Activated T-cell treated with anti-CD3 and anti-CD28 coated beads, Interleukin-2, amount 50 U/mL, for 48 hours (primary cell): ENCODE measurements at places on chromosomes 5 and 9.
A peak's percentile ranks its signal among the peaks of the same experiment; 100 is the strongest.

DNA sequence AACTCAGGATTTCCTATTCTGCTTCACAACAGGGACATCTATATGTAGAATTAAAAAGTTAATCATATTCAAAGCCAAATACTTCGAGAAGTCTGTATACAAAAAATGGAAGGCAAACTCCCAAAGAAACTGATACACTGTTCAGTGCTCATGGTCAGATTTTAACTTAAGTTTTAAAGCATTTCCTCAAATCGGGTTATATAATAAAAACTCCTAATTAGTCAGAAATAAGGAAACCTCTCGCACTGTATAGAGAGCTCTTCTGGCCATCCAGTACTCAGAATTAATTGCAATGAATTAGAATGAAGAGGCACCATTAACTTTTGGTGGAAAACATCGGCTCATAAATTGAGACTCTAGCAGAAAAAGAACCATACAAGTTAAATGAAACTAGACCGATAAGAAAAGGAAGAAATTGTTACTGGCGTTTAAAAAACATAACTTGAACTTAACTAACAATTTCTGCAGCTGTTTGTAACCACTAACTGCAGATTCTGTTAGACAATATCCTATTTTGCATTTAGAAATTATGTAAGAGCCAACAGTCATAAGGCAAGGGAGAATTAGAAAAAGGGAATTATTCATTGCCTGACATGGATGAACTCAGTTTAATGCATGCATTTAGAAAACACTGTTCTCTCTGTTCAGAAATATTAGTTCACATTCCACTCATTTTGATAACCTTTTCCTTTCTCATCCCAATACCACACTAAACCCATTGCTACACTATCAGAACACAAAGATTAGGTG, 96.6 kb downstream of the FNBP1 start:
- no peak for DNase-seq

- DNase-seq, result no peak
Observed at GRCh38 chr5:62547945-62548630, 30.5 kb upstream of the LRRC70 start.

GRCh38 chr9:92328225-92328624, 2.5 kb downstream of the CENPP start:
- no peak for DNase-seq

DNA sequence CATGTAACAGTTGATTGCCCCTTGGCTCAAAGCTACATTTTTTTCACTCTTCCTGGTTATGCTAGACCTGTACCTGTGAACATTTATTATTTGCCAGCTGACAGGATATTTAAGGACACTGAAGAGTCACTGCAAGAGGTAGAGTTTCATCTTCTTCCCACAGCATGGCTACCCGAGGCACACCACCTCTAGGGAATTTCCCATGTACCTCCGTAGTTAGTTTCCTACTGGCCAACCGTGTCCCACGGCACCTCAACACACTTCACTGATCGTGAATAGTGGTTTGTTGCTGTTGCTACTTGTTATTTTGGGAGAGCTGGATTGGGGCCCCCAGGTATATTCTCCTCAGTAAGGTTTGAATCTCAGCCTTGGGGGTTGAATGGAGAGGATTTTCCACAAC, 648.6 kb downstream of the SEMA5A start:
- DNase-seq, result no peak

DNA sequence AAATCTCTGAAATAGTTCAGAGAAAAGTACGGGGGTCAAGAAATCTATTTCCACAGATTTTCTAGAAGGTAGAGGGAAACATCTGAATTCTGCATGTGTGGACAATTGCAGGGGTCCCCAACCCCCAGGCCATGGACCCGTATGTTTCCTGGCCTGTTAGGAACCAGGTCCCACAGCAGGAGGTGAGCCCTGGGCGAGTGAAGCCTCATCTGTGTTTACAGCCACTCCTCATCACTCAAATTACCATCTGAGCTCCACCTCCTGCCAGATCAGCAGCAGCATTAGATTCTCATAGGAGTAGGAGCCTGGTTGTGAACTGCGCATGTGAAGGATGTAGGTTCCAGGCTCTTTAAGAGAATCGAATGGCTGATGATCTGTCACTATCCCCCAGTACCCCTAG, 200.5 kb upstream of the EDIL3 start:
- DNase-seq, result no peak

DNA sequence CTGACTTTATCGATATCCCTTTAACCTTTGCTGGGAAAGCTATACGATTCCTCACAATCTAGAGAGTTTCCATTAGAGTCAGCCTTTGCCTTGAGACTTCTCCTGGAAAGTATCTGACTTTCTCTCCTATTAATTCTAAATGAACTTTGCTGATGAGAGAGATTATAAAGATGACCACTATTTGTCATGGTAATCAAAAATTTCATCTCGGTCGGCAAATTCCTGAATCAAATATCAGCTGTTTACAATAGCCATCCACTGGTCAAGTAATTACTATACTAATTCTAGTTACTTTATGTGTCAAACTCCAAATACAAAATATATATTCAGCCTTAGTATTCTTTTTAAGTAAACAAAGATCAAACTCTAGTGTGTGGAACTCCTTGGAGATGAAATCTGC, 164.4 kb upstream of the ITGA1 start:
- DNase-seq, result no peak

DNA sequence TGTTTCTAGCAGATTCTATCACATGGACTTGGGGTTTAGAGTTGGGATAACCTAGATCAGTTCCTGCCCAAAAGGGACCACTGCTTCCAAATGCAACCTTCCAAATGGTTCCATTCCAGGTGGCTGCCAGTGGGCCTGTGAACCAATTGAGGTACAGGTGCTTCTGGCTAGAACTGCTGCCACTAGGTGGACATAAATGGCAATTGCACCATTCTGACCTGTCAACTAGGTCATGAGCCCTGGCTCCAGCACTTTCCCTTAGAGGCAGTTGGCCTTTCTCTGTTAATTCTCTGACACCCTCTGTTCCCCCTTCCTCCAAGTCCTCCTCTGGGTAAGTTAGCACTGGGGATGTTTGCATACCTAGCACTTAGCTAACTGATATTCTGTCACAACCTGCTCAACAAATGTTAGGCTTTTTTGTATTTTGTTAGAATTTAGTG, 16.6 kb upstream of the HEMGN start:
- peak; percentile 50 for DNase-seq

- no peak for DNase-seq
Observed at GRCh38 chr5:84303315-84303714, 81.4 kb downstream of the EDIL3 start.

DNA sequence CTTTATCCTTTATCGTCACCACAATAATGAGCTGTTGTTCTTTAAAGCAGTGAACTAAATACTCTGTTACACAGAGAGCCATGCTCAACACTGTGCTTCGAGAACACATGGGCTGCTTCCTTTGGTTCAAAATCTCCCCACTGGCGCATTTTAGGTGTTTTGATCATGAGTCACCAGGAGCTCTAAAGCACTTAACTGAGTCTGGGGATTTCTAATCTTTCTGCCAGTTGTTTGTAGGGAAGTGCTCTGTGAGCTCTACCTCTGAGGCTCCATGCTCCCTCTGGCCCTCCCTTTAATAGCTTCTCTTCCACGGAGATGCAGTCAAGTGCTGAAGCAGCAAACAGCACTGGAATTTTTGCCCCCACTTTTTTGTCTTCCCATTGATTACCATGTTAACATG, 17.0 kb downstream of the ERAP2 start:
- DNase-seq, result no peak

DNA sequence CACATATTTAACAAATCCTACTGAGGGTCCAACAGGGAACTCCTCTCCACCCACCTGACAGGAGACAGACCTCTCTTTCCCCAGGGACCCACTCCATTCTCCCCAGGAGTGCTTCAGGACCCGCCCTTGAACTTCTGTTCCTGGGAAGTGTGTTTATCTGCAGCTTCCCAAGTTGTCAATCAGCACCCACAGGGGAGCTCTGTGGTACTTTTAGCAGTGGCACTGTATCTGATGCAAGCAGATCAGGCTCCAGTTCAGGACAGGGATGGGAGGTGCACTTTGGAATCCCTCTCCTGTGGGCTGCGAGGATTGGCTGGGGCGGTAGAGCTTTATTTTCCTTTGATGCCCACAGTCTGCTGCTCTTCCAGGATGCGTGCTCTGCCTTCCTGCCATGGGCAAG, 8.7 kb downstream of the GALNT10 start:
- no peak for DNase-seq

- no peak for DNase-seq
Observed at GRCh38 chr5:149804478-149805450, 74.7 kb downstream of the PPARGC1B start.

DNA sequence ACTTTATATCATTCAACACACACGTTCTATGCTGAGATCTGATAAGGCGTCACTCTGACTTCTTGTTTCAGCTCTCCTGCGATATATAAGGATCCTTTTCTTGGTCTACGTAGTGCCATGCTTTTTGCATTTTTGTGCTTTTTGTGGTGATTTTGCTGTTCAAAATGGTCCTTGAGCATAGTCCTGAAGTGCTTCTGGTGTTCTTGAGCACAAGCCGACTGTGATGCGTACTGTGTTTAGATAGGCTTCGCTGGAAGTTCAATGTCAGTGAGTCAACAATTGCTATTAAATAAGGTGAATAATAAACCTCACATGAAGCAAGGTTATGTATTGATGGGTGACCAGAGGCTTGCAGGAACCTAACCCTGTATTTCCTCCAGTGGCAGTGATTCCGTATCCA, 46.8 kb downstream of the ACO1 start:
- no peak for DNase-seq

GRCh38 chr5:40033411-40033810, 608.6 kb upstream of the DAB2 start:
- no peak for DNase-seq

DNA sequence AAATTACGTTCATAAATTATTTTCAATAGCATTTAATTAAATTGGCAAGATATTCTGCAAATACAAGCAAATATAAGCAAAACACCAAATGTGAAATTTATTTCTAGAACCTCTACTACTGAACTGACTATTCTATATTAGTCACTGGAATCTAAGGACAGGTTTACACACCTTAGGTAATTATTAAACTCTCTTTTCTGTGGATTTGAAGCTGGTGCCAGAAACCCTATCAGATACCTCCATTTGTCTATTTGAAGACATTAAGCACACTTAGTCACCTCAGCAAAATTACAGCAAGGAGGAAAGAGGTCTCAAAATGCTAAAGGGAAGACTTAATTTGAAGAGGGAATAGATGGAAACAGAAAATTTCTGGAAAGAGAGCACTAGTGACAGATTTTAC, 83.4 kb downstream of the CPLANE1 start:
- no peak for DNase-seq

DNA sequence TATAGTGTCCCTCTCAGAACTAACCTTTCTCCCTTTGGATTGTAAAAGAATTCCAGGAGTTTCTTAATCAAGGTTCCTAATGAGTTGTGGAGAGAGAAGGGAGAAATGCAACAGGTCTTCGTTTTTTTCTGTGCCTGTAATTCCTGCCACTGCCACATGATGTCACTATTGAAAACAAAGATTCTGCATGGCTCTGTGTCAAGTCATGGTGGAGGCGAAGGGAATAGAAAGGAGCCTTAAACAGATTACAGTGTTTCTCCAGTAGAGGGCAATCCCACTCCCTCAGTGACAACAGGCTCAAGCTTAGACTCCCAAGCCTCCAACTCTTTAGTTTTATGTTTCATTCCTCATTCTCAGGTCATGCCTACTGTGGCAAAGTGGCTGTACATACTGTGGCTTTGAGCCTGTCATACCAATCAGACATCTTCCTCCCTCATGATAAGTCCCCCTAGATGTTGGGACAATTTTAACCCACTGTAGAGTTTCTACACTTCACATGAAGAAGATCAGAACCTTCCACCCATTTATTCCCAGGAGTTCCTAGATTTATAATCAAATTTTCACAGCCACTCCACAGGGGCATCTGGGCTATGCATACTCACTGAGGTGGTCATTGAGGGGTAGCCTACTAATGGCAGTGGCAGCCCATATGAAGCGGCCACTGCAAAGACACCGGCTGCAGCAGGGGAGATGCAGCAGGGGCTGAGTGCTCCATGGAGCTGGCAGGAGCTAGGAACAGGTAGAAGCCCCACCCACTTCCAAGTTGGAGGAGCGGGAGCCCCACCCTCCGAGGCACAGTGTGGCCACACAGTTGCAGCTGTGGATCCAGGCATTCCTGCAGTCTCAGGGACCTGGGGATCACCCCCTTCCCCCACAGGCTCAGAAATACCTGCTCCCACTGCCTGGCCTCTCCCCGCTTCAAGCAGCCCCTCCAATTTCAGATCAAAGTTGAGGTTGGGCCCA, 97.4 kb upstream of the TRIM32 start:
- peak; percentile 32 for DNase-seq

- no peak for DNase-seq
Observed at GRCh38 chr9:100573655-100574260, 4.1 kb upstream of the CAVIN4 start.

DNA sequence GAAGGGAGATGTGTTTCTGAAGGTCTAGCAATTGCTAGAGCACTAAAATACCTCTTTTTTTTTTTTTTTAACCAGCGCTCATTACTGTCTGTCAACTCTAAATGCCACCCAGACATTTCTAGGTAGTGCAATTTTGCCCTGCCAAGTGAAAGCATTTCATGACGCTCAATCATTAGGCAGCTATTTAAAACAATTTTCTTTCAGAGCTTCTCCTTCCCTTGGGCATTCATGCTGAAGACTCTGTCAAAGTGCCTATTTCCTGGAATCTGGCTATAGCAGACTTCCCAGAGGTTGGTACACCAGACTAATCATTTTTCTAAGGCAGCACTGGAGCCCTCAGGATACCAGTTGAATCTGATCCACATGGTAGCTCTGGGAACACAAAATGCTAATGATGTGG, 97.0 kb upstream of the ANKRD55 start:
- no peak for DNase-seq

DNA sequence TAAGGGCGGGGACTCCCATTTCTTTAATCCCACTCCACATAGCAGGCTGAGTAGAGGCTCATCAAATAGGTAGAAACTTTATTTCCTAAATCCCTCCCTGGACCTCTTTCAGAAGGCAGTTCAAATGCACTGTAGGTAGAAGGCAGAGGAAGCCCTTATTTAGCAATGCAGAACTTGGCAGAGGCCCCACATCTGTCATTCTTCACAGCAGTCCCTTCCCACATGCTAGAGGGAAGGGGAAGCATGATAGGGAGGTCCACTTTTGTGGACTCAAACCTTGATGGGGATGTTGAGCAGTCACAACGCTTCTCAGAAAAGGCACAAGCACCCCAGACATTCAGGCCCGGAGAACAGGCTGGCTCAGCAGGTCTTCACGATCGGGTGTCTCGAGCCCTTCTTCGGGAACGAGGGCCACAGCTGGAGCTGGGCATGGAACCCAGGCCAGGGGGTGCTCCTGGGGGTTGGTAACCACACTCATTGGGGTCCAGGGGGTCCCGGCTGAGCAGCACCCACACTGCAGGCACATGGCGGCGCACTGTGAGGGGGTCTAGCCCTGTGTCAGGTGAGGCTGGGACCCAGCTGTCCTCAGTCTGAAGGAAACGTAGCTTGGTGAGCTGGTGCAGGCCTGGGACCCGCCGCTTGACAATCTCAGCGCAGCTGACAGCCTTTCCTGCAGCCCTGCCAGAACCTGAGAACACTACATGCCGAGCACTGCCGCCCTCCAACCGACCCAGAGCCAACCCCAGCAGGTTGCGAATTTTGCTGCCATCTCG, 1.3 kb downstream of the RPP25L start:
- DNase-seq, result no peak

- DNase-seq, result no peak
Observed at GRCh38 chr5:98535901-98536300, 237.6 kb upstream of the RGMB start.
